ENCODE measurements at places on chromosomes 1 and 21.

DNA sequence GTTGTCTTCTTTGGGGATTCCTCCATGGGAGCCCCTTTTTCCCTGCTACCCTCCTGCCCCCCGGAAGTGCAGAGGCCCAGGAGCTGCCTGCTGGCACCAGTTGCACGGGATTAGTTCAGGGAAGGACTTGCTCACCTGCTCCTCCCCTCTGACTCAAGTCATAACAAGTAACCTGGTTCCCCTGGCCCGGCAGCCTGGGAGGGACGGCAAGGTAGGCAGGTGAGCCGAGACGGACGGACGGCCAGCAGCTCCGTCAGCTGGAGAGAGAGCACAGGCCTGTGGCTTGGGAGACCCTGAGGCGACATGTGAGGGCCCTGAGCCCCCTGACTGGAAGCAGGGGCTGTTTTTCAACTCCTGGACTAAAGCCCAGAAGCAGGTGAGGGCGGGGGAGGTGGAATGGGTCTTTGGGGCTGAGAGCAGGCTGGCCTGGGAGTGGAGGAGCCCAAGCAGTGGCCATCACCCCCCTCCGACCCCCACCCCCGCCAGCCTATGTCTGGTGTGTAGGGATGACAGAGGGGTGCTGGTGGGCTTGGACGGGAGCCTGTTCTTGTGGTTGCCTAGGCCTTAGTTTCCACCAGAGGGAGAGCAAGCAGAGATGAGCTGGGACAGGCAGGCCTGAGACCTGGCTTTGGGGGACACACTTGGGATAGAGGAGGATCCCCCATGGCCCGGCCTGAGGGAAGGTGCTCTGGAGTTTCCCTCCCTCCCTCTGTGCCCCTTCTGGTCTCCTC lies at the start of gene INAVA:
Gene INAVA, plus strand, starts transcription at position 189 of the 731 bp plus-strand sequence. CDS start 3,501 bp downstream, outside the sequence.
- H3K4me1 ChIP-seq: no peaks in the 10 kb centered on the region
- no peak within 1 kb of the TSS for H3K4me3 ChIP-seq
- no peak for DNase-seq
- H3K36me3 ChIP-seq: no peaks in the 10 kb centered on the region
- no peaks in the 10 kb centered on the region for H3K27me3 ChIP-seq

- no peak for DNase-seq
- 0 out of 2 replicates have a peak, but pooled peaks cover 2% of the 10 kb centered on the region for H3K4me1 ChIP-seq
- H3K27me3 ChIP-seq: no peaks in the 10 kb centered on the region
- no peak overlapping the region for H3K4me3 ChIP-seq
- no peak overlapping the region for H3K27ac ChIP-seq
Measured at GRCh38 chr21:15788847-15789523, 59.2 kb downstream of the USP25 start.

DNA sequence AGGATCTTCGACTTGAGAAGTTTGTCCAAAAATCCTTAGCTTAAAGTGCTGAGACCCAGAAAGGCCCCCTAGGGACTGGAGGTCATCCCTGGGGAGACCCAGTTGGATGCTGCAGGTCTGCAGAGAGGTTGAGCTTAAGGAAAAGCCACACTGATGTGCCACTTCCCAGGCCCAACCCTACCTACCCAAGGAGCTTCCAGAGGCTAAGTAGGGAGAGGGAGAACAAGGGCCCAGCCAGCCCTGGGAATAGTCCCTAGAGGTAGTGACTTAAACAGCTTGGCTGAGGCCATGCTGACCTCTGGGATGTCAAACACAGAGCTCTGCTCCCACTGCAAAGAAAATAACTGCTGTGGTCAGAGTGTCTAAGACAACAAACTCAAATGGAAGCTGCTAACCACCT lies 693.7 kb downstream of the MATN1 start:
- DNase-seq: no peak
- no peaks in the 10 kb centered on the region for H3K27me3 ChIP-seq
- H3K4me3 ChIP-seq: no peak overlapping the region
- H3K4me1 ChIP-seq: no peaks in the 10 kb centered on the region
- no peak overlapping the region for H3K27ac ChIP-seq

GRCh38 chr1:45828841-45829240 lies 25.4 kb downstream of the MAST2 start:
- H3K4me3 ChIP-seq: no peak overlapping the region
- H3K27me3 ChIP-seq: no peaks in the 10 kb centered on the region
- no peak overlapping the region for H3K27ac ChIP-seq
- H3K4me1 ChIP-seq: no peaks in the 10 kb centered on the region
- peaks cover 50% of the 10 kb centered on the region for H3K36me3 ChIP-seq

DNA sequence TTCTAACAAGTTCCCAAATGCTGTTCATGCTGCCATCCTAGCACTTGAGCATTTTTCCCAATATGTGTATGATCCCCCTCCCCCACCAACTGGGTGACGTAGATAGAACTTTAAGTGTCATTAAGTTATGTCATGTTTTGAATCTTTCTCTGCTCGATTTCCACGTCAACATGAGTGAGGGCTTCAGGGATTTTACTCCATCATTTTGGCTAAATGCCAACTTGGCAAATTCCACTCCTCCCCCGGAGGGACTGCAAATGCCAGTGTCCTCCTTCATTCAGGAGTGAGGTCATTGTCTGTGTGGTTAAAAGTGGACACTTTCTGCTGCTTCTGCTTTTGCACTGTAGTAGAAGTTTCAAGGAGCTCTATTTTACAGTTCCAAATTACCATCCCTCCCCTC lies 201.7 kb downstream of the FGGY start:
- peaks cover 10% of the 10 kb centered on the region for H3K4me1 ChIP-seq
- DNase-seq: no peak
- no peak overlapping the region for H3K4me3 ChIP-seq
- no peaks in the 10 kb centered on the region for H3K27me3 ChIP-seq
- H3K36me3 ChIP-seq: no peaks in the 10 kb centered on the region
- H3K27ac ChIP-seq: no peak overlapping the region

DNA sequence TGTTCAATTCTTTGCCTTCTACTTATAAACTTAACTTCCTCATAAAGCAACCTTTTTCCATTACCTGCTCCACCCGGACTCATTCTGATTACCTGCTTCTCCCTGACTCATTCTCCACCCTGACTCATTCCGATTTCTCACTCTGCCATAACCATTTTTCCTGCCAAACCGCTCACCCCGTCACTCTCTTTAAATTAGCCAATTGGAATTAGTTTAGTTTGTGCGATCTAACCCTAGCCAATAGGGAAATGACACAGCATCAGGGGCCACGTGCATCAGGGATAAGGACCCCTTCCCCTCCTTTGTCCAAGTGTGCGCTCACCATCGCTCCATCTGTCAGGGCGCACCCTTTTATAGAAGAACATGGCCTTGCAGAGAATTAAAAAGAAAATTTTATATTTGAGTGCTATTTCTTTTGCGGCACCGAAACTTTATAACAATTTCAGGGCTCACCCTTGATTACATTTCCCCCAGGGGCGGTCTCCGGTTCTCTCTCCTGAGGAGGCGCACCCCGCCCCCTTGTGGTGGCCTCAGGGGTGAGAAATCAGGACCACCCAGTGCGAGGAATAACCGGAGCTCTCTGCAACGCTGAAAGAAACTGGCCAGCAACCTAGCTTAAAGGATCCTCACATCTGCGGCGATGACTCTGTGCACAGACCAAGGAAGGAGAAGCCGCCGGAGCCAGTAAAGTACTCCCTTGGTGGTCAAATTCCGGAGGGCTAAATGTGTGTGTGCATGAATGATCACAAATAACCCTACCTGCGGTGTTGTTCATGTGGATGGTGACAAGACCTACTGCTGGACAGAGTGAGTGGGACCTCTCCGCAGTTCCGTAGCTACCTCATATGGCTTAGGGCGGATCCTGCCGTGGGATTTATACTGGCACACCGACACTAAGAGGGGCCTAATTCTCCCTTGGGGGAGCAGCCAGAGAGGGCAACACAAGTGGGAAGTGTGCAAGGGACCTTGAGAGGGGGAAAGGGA lies 30.3 kb upstream of the CBR3 start:
- peaks cover 27% of the 10 kb centered on the region for H3K27me3 ChIP-seq
- no peaks in the 10 kb centered on the region for H3K36me3 ChIP-seq
- DNase-seq: peak; percentile 11
- no peaks in the 10 kb centered on the region for H3K4me1 ChIP-seq

GRCh38 chr1:171140401-171140800 lies 44.7 kb upstream of the FMO2 start:
- peaks cover 23% of the 10 kb centered on the region for H3K27me3 ChIP-seq
- H3K36me3 ChIP-seq: no peaks in the 10 kb centered on the region
- no peaks in the 10 kb centered on the region for H3K4me1 ChIP-seq
- DNase-seq: no peak
- no peak overlapping the region for H3K27ac ChIP-seq

- H3K4me3 ChIP-seq: no peak overlapping the region
- no peaks in the 10 kb centered on the region for H3K4me1 ChIP-seq
- H3K27ac ChIP-seq: no peak overlapping the region
- H3K36me3 ChIP-seq: no peaks in the 10 kb centered on the region
- DNase-seq: peak; percentile 34
Measured at GRCh38 chr1:16215882-16216753, 3.7 kb upstream of the ARHGEF19 start.

- H3K27ac ChIP-seq: no peak overlapping the region
- H3K4me3 ChIP-seq: no peak overlapping the region
- DNase-seq: no peak
- H3K27me3 ChIP-seq: no peaks in the 10 kb centered on the region
Measured at GRCh38 chr1:196403803-196404690, 204.2 kb downstream of the KCNT2 start.

- no peaks in the 10 kb centered on the region for H3K27me3 ChIP-seq
- no peak overlapping the region for H3K4me3 ChIP-seq
- H3K36me3 ChIP-seq: no peaks in the 10 kb centered on the region
- no peak overlapping the region for H3K27ac ChIP-seq
- no peak for DNase-seq
Measured at GRCh38 chr1:9225411-9225785, 9.2 kb upstream of the H6PD start.

DNA sequence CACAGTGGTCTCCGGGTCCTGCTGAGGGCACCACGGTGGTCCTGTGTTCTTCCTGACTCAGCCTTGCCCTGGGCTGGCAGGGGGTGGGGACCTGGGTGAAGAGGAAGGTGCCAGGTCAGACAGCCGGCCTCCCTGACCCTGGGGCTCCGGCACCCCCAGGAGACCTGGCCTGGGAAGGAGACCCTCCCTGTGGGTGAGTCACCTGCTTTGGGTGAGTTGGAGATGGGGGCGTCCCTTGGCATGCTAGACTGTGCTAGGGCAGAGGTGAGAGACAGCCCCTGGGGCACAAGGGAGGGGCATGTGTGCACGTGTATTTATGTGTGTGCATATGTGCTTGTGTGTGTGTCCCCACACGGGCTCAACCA lies 23.4 kb downstream of the SPSB1 start:
- H3K27ac ChIP-seq: peak overlapping the region; percentile 31
- H3K4me1 ChIP-seq: peaks cover 3% of the 10 kb centered on the region
- H3K4me3 ChIP-seq: no peak overlapping the region
- DNase-seq: no peak
- no peaks in the 10 kb centered on the region for H3K27me3 ChIP-seq

DNA sequence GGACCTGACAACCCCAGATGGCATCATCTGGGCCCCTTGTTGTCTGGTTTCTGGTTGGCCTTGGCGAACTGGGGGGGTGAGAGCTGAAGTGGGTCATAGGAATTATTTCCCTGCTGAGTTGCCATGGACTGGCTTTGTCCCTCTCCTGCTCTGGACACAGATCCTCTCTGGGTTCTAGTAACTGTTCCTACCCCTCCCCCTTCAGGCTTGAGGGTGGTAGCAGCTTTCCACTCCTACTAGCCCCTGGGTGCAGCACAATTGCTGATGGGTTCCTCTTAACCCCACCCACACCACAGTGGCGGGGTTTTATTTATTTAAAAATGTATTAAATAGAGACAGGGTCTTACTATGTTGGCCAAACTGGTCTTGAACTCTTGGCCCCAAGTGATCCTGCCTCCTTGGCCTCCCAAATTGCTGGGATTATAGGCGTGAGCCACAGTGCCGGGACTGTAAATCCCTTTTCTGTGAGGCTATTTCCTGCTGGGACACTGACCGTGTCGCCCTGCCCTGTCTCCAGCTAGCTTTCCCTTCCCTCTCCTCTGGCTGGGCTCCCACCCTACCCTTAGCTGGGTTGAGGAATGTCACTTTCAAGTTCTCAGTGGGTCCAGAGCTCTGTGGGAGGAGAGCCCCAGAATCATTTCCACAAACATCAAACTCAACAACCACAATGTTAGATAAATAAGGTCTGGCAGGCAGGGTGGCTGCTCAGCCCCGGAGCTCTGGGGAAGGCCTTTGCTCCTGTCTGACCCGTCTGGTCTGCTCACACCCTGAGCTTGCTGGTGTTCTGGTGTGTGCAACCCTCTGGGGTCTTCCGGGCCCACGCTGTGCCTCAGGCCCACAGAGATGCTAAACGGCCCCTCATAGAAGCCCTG lies 112.7 kb upstream of the WNT4 start:
- no peak overlapping the region for H3K4me3 ChIP-seq
- peaks cover 30% of the 10 kb centered on the region for H3K27me3 ChIP-seq
- H3K36me3 ChIP-seq: no peaks in the 10 kb centered on the region
- no peak for DNase-seq
- H3K27ac ChIP-seq: no peak overlapping the region

DNA sequence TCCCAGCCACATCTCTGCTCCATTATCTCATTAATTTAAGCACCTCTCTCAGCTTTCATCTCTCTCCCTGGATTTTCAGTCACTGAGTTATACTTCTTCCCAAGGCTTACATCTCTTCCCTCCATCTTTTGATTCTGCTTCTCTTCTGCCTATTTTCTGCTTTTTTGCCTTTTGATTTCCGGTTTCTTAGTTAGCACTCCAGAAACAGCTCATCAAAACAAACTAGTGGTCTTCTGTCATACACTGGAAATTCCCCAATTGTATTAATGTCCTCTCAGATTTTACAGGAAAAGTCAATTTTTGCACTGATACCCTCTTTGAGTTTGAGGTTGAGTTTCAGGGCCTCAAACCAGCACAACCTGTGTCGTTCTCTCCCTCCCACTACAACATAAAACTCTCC lies 1.5 kb downstream of the LCE3E start:
- H3K27me3 ChIP-seq: no peaks in the 10 kb centered on the region
- no peak overlapping the region for H3K27ac ChIP-seq
- H3K4me1 ChIP-seq: no peaks in the 10 kb centered on the region
- no peaks in the 10 kb centered on the region for H3K36me3 ChIP-seq

DNA sequence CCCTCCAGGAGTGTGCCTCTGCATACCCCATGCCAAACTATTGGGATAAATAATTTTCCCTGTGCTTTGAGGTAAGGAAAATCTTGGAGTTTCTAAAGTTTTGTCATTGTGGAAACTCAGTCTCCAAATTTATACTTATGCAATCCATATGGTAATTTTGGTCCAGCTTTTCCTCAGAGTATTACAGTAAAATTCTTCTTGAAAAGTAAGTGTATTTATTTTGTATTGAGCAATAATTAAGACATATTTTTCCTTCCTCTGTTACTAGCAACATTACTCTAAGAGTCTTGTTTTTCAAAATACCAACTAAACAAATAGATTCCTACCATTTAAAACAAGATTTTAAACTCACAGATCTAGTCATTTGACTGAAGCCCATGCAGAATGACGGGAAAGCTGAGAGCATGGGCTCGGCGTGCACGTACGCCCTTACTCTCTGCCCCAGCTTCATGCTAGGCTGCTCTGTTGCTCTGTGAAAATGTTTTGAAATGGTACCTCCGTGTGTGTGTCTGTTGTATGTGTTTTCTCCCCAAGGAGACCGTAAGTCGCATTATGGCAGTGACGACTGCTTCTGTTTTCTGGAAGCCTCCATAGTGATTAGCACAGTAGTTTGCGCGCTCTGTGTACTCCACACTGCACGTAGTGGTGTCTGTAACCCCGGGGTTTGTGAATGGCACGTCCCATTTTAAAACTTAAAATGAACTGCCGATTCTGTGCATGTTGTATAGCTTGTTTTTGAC lies 165.3 kb downstream of the SDCCAG8 start:
- H3K4me1 ChIP-seq: peaks cover 50% of the 10 kb centered on the region
- peak overlapping the region; percentile 18 for H3K4me3 ChIP-seq
- DNase-seq: peak; percentile 44

Measured in DND-41 (cell line).